ENCODE measurements at places on chromosomes 3 and 15.

DNA sequence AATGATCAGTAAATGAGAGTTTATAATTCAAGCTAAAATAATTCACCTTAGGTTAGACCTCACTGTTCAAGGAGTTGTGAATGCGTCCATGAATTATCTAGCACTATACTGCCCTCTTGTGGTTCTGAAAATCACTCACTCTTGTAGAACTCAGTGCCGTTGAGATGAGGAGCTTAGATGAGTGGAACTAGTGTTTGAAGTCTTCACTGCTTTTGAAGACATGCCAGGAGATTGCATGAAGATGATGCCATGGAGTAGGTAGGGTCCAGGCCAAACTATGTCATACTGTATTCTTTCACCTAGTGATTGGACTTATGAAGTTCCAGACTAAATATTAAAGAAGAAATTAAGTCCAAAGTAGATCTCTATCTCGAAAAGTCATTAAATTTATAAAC is 28.8 kb downstream of the LYSMD4 start:
- DNase-seq, result peak; percentile 79

DNA sequence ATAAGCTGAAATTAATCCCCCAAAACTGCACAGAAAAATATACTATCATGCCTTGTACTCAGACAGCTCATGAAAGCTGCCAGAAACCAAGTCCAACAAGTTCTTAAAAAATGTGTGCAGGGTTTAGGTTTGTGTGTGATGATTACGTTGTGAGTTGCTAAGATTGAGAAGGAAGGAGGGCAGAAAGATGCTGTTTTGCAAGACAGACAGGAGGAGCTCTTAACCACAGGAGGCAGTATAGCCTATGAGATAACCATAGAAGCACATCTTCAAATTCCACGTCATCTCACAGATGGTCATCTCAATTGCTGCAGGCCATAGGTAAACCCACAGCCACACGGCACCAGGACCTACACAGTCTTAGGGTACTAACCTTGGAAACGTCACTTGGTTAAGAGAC is 191.9 kb downstream of the STT3B start:
- peak; percentile 26 for DNase-seq

- no peak for DNase-seq
These were observed 32.7 kb downstream of the RARB start for GRCh38 chr3:25460751-25461150.

- DNase-seq, result no peak
These were observed 367.5 kb upstream of the THBS1 start for GRCh38 chr15:39213385-39213840.

- no peak for DNase-seq
These were observed 504.3 kb upstream of the CNTN3 start for GRCh38 chr3:75118779-75119178.

- peak; percentile 76 for DNase-seq
These were observed 185.6 kb downstream of the FAM43A start for GRCh38 chr3:194871143-194871863.

DNA sequence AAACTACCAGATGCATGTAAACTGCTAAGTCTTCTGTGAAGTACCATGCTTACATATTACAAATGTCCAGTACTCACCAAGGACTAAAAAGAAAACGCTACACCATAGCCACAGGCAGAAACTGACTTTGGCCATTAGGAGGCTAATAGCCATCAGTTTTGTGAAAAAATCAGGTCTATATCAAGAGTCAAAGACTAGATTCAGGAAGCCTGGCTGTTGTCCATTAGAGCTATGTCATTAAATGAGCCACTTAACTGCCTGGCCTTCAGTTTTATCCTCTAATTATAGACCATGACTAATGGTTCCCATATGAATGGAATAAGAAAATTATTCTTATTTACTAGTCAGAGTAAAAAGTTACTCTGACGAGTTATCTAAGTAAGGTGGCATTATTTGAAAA is 144.1 kb downstream of the VPS13C start:
- DNase-seq, result no peak

DNA sequence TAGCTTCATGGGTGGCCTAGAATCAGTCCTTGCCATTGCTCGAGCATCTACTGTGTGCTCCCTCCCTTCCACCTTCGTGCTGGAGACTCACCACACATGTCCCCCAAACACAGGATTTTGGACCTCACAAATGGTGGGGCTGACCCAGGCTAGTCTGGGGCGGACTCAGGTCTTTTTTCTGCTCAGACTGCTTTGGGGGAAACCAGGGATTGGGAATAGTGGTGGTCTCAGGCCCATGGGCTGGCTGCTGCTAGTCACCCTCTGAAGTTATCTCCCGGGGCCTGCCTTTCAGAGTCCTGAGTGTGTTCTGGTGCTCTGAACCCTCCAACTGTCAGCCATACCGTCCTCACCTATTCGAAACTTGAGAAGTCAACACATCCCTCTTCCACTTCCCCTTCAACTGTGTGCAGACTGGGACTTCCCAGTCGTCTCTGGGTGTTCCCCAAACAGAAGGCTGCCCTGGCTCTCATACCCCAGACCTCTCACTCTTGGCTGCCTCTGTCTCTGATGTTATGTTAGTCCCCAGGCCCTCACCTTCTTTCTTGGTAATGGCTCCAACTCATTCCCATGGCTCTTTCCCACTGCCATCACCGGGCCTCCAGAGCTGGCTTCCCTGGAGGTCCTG is 46.0 kb downstream of the PPCDC start:
- DNase-seq, result peak; percentile 82

- DNase-seq, result no peak
These were observed 160.1 kb downstream of the PLCL2 start for GRCh38 chr3:17044855-17045254.

DNA sequence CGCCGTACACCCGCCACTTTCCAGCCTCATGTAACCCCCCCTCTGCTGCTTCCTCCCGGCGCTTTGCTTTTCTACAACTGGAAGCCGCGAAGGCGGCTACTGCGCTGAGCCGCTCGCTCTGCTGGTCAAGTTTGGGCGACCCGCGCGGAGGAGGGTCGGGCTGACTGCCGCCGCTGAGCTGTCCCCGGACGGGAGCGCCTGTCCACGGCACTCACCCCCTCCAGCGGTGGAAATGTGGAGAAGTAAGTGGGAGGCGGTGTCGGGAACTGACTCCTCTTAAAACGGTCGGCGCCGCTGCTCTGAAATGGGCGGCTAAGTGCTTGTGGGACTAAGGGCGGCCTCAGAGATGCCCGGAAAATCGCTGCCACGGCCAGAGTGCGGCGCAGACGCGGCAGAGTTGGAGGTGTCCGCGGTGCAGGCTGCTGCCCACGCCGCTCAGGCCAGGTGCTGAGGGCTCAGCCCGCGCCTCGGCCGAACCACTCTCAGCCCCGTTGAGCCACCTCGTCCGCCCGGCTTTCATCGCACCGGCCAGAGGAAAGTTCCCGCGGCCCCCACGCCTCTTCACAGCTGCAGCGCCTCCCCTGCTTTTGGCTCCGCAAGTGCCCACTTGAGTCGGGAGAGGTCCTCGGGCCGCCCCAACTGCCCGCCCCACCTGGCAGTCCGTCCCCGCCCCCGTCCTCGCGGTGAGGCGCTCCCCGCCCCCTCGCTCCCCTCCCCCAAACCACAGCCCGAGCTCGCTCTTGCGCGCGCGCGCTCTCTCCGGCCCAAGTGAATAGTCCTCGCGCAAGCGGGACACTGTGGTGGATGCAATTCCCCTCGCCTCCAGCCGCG is at the start of gene EPHA6:
TSS of gene EPHA6 (plus strand) at position 775 of the 831 bp plus-strand sequence.
- DNase-seq, result no peak

GRCh38 chr15:77096138-77096537 is 25.2 kb upstream of the TSPAN3 start:
- DNase-seq, result no peak

GRCh38 chr15:62612183-62612733 is 430.3 kb upstream of the TPM1 start:
- DNase-seq, result no peak

DNA sequence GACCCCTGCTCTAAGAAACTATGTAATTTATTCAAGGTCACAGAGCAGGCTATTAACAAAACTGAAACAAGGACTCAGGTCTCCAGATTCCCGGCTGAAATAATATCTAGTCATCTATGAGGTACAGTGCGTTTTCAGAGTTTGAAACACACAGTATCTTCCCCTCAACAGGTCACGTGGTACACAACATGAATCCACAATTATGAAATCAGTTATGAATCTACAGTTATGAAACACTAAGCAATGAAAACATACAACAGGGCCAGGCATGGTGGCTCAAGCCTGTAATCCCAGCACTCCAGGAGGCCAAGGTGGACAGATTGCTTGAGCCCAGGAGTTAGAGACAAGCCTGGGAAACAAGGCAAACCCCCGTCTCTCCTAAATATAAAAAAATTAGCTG is 72.7 kb downstream of the FSIP1 start:
- DNase-seq, result no peak

DNA sequence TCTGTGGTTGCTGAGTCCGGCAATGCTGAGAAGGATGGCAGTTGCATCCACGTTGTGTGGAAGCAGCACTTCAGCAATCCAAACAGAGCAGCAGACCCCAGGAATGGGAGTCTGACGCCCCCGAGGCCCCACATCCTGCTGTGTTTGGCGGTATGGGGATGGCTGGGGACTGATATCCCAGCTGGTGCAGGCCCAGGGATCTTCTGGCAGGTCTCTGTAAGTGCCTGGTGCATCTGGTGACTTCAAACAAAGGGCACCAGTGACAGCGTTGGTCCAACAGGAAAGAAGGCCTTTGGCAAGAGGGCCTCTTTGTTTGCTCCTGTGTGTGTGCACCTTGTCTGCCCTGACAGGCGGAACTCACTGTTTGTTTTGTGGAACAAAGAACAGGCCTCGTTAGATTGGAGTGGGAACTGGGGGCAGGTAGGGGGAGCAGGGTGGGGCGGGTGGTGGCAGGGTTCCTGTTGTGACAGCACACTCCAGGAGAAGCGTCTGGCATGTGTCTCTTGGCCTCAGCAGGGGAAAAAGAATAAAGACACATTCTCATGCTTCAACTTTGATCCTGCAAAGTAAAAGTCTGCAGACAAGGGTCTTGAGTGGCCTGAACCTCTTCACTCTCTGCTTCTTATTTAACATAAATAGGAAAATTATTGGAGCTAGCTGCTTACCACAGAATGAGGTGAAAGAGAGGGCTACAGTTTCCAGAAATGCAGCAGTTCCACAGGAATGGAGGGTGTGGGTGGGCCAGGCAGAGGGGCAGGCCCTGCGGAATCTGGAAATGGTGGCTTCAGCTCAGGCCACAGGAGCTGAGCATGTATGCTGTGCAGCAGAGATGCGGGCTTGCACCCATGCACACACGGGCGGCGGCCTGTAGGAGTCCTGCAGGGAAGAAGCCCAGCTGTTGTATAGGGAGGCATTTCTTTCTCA is 94.5 kb upstream of the MYZAP start:
- DNase-seq, result no peak

DNA sequence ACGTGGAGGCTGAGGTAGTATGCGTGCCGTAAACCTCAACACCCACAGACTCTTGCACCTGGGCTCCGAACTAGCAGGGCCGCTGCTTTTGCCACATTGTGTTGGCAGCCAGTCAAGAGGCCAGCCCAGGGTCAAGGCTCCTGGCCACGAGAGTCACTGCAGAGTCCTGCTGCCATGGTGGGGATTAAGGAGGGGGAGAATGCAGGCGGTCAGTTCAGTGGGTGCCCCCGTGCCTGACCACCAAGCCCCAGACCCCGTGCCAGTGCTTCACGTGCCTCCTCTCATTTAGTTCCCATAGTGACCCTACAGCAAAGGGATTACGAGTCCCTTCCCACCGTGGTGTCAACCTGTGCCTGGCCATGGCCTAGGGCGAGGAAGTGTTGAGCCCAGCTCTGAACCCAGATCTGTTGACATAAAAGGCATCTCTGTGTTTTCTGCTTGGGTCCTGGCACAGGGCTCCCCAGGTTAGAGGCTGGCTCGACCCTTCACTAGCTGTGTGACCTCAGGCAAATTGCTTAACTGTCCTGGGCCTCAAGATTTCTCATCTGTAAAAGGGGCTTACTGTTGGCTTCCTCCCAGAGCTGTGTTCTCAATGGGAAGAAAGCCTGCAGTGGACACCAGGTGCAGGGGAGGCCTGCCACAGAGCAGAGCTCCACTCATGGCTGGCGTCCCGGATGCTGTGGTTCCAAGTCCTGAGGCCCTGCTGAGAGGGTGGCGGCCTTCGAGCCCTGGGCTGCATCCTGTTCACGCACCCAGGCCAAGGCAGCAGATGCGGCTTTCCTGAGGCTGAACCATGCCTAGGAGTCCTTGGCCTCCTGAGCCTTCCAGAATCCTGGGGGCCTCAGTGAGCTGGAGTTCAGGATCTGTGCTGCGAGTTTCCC is 32.8 kb downstream of the FBLN2 start:
- no peak for DNase-seq

GRCh38 chr15:35061825-35062737 is 23.0 kb downstream of the NANOGP8 start:
- no peak for DNase-seq

- no peak for DNase-seq
These were observed 223.4 kb downstream of the STT3B start for GRCh38 chr3:31755926-31756658.

- no peak for DNase-seq
These were observed 521.5 kb downstream of the PDCD6IP start for GRCh38 chr3:34319881-34320280.

DNA sequence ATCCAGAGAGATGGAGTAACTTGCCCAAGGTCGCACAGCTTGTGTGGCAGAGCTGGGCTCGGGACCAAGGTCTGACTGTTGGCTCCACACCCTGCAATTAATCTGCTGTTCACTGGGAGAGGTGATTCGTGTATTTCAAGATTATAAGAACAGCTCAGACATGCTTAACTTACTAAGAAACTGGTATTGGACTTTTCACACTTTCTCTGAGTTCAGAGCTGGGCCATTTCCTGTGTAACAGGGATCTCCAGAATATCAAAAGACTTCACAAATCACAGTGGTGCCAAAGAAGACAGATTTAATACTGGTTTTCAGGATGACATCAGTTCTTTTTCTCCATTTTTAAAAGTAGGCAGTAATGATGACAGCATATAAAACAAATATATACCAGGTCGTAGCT is 156.8 kb upstream of the UBE2E1 start:
- DNase-seq, result no peak

- no peak for DNase-seq
These were observed 264.3 kb upstream of the ARHGEF26 start for GRCh38 chr3:153856932-153857331.

Data from inflammatory macrophage (primary cell).